Type B pancreatic cell (in vitro differentiated cells): ENCODE measurements at places on chromosomes 5 and 9. TPM values are rescaled to one million over a fixed set of nuclear protein-coding genes. Genes with fewer than 3 reads are reported as not detected.

DNA sequence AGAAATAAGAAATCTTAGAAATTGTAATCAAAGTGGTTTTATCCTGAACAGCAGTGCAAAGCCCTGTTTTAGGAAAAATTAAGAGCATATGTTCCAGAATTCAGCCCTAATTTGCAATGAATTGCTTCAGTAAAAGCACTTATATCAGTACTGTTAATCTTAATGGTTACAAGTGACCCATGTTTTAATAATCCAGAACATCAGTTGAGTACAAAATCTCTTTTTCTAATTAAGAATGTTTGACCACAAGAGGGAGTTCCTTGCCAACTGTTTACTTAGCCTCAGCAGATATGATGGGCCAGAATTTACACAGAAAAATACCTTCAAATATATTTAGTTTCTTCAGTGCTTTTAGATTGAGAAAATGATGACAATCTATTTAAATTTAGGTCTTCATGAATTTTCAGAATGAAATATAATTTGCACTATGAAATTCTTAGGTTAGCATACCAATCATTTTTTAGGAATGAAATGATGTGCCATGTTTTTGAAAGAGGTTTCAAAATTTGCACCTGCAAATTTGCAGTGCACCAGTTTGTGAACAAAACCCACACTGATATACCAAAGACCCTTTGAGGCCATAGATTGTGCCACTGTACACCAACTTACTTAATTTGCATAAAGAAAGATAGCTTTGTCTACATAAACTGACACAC is 926.3 kb upstream of the ARRDC3 start:
- DNase-seq, result no peak

GRCh38 chr9:27154908-27155307 is 45.9 kb downstream of the TEK start:
- no peak for DNase-seq

DNA sequence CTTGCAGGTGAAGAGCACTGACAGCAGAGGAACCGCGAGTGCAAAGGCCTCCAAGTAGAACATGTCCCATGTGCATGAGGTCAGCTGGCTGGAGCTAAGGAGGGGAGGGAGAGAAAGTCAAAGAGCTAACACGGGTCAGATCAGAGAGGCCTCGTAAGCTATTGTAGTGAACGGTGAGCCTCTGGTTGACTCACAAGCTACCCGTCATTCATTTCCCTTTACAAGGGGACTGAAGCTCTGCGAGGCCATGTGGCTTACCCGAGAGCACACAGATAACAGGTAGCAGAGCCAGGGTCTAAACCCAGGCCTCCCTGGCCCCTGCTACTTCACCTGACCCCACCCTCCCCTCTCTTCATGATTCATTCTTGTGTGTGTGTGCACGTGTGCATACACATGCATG is 152.7 kb upstream of the ADRA1B start:
- DNase-seq, result no peak

- DNase-seq, result no peak
Measured at GRCh38 chr5:107653685-107654084, 17.1 kb downstream of the EFNA5 start.

GRCh38 chr5:1561402-1561929 is 37.7 kb upstream of the LPCAT1 start:
- no peak for DNase-seq

- DNase-seq, result no peak
Measured at GRCh38 chr5:88662846-88663245, 220.1 kb downstream of the MEF2C start.

GRCh38 chr9:2663461-2664173 is 42.0 kb downstream of the VLDLR start:
- no peak for DNase-seq

DNA sequence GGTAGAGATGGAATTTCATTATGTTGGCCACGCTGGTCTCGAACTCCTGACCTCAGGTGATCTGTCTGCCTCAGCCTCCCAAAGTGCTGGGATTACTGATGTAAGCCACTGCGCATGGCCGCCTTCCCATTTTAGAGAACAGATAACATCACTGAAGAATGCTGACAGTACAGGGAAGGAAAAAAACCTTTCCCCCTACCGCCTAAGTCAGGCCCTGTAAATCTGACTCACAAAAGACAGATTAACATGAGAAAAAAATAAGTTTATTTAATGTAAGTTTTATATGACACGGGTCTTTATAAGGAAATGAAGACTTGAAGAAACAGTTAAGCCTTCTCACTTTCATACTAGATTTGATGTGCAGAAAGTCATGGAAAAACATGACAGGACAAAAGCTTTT is 227.2 kb upstream of the ZNF608 start:
- DNase-seq, result no peak

Gene BARHL1
- total RNA-seq, result 0.14 TPM in 1 of 2 replicates, not detected in the other
